ENCODE measurements at places on chromosomes 12 and 14. TPM values are rescaled to one million over a fixed set of nuclear protein-coding genes. Genes with fewer than 3 reads are reported as not detected.

The FGF23 gene
- not detected for total RNA-seq

The TAS2R20 gene
- 0.07 TPM for total RNA-seq

The MYF5 gene
- total RNA-seq = not detected

The SLC25A21 gene
- 0.35 TPM for total RNA-seq

The CIROP gene
- total RNA-seq = not detected

The IL22 gene
- not detected for total RNA-seq

The FAM186B gene
- 0.15 TPM for total RNA-seq

The HOXC10 gene
- 2.9 TPM for total RNA-seq

The SDR9C7 gene
- not detected for total RNA-seq

The SAMD4A gene
- 7.3 TPM for total RNA-seq

The PMCH gene
- total RNA-seq = not detected

The SLC24A4 gene
- total RNA-seq = 0.16 TPM

The OASL gene
- total RNA-seq = 3.7 TPM

The SLC38A4 gene
- total RNA-seq = not detected

The CELA1 gene
- total RNA-seq = not detected

Data from A549 treated with CORT108297 at 1 μM for 4 hours (cell line).